ENCODE measurements at places on chromosomes 3 and 15. TPM values are rescaled to one million over a fixed set of nuclear protein-coding genes. Genes with fewer than 3 reads are reported as not detected.

DNA sequence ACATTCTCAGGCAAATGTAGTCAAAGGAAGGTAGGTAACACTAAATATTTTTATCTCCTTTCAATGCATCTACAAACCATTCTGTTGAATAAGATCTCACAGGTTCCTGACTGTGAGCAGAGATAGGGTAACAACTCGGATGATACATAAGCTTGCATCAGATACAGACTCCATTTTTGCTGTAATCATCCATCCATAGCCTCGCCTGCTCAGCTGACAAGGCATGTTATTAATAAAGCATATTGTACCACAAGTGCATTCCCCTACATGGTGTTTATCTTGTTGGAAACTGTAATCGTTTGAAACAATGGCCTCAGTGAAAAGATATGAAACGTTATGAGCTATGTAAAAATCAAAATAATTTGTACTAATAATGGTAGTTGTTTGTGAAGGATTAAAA is 35.4 kb upstream of the TCF12 start:
- DNase-seq, result no peak

GRCh38 chr3:52128118-52128683 is 26.0 kb downstream of the POC1A start:
- no peak for DNase-seq

GRCh38 chr3:188348435-188349244 is 194.7 kb downstream of the LPP start:
- DNase-seq, result peak; percentile 83

Gene HRH1
- 23.5 TPM for total RNA-seq

Gene ARL14
- not detected for total RNA-seq

Gene LRRC49
- total RNA-seq, result 6.7 TPM

GRCh38 chr3:71316066-71316777 is 267.3 kb downstream of the FOXP1 start:
- DNase-seq, result no peak

Gene DISP2
- total RNA-seq, result 3.9 TPM

DNA sequence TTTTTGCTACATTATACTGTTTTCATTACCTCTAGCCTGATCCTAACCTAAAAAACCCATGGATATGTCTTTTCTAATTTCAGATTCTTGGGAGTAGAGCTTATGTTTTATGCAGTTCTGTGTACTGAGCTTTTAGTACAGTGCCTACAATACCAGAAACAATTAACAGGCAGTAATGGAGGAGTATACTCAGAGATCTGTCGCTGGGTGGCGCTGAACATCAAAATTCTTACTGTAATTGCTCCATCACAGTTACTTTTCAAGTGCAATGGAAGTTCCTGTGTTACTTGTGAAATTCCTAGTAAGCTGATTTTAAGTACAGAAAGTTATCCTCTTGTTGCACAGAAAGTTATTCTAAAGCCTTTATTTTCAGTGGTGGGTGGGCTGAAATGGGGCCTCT is 66.9 kb downstream of the RNF13 start:
- DNase-seq, result peak; percentile 29

DNA sequence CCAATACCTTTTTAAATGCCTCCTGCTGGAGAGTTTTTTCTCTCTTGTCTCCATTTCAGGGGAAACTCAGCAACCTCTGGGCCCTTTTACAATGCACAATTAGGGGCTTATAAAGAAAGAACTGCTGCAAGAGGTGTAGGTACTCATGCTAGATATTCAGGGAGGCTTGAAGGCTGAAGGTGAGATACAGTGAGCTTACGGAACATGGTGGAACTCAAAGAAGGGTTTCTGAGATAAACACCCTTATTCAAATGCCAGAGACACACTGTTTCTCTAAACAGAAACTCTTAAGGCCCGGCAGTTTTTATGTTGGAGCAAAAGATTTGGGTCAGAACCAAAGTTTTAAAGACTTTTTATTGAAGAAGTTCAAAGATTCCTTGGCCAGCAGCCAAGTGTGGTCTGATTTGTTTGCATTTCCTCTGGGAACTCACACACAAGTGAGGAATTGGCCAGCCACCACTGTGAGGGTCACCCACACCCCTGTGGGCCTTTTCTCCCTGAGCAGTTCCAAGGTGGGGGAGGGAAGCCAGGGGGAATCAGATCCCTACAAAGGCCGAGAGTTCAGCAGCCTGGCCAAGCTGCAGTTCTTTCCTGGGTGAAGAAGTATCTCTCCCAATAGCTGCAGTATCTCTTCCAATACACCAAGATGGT is 47.8 kb downstream of the TNFAIP8L3 start:
- DNase-seq, result no peak

DNA sequence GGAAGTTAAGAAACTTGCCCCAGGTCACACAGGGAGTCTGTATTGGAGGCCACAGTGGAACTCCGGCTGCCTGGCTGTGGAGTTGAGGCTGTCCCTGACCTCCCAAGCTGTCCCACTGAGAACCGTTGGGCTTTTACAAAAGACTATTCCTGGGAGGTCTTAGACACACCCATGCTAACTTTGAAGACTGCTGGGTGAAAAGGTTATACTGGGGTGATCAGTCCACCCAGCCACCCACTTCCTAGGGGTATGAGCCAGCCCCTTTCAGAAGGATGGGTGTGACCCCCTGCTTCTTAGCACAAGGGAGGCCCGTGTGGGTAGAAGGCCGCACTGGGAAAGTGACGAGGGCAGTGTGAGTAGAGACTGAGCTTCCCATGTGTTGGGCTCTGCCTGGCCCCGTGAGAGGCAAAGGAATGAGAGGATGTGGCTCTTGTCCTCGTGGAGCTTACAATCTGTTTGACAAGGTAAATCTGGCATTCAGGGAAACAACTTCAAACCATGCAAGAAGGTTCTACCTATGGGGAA is 19.0 kb downstream of the MRAS start:
- DNase-seq, result no peak

DNA sequence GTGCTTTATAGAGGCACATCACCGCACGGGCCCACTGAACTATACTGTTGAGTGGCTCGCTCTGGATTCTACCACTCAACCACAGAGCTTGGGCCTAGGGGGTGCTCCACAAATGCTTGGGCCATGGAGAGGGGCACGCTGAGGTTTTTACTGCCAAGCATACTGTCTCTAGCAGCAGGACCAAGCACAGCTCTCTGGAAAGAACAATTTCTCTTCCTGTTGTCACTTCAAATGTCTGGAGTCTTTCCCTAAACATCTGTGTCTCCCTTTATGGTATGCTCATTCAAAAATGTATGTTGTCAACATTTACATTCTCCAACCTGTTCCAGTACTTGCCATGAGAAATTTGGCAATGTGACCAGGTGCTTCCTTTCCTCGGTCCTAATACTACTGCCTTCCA is 114.7 kb upstream of the TPM1 start:
- DNase-seq, result no peak

DNA sequence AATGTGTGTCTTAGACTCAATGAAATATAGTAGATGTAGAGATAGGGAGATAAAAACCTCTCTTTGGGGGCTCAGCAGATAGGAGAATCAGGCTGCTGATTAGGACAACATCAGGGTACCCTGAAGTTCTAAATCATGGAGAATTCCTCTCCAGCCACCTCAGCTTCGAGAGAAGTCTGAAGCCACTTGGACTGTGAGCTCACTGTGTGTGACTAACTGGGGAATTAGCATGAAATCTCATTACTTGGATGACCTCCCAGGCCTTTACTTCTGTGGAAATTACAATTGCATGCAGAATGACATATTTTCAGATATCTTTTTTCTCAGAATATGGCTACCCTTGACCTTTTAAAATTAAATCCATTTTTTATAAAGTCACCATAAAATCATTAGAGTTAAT is 128.0 kb upstream of the MRPL3 start:
- DNase-seq, result no peak

DNA sequence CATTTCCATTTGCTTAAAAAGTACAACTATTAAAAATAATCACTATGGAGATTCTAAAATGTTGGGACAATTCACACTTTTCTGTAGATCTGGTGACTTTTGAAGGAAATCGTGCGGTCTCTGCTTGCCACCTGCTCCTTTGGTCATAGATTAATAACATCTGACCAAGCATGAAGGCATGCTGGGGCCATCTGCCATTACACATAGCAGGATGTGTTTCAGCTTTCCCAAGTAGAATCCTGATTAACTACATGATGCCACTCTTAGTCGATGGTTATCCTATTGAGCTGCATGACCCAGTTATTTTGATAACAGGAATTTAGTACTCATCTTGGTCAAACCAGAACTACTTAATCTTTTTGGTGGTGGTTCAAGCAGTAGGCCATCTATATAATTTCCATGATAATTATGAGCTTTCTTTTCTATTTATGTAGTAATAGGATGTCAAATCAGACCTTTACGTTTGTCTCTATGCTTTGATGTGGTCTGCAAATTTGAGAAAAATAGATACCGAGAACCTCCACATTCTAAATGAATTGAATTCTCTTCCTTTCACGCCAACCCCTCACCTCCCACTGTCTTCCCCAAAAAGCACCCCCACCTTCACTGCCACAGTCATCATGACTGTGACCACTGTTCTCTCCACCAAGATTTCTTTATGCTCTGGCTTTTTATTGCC is 158.1 kb downstream of the DIPK2A start:
- DNase-seq, result no peak

- DNase-seq, result no peak
Measured at GRCh38 chr3:25153136-25153535, 274.9 kb upstream of the RARB start.

Gene QARS1
- 266 TPM for total RNA-seq

DNA sequence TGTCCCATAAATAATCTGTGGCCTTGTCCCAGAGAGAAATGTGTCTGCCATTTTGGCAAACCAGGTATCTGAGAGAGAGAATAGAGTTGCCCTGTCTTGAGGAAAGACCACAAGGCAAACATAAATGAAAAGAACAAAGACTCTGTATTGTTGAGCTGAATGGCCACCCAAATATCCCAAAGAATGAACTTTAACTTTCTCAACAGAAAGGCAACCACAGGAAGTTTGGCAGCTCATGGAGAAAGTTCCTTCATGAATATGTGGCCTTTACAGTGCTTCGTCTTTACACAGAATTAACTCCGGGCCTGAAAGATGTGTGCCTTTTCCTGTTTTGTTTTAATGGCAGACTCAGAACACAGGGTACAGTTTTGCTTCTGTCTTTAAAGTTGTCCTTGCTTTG is 41.4 kb upstream of the THBS1 start:
- DNase-seq, result no peak

DNA sequence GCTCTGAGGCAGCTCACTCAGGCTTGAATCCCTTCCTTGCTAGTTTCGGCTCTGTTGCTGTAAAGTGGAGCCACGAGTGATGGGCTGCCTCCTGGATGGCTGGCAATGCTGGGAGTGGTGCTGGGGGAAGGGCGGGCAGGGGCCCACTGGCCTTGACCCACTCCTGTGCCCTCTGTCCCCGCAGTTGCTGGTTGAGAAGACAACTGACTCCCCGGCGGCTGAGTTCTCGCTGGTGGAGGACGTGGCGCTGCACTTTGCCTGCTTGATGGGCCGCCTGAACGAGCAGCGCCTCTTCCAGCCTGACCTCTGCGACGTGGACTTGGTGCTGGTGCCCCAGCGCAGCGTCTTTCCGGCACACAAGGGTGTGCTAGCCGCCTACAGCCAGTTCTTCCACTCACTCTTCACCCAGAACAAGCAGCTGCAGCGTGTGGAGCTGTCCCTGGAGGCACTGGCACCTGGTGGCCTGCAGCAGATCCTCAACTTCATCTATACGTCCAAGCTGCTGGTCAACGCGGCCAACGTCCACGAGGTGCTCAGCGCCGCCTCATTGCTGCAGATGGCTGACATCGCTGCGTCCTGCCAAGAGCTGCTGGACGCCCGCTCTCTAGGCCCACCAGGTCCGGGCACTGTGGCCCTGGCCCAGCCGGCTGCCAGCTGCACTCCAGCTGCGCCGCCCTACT is 4.7 kb downstream of the ZBTB47 start:
- DNase-seq, result no peak

Gene CFAP20DC
- 6.7 TPM for total RNA-seq

Gene EFCAB12
- under 0.01 TPM for total RNA-seq

DNA sequence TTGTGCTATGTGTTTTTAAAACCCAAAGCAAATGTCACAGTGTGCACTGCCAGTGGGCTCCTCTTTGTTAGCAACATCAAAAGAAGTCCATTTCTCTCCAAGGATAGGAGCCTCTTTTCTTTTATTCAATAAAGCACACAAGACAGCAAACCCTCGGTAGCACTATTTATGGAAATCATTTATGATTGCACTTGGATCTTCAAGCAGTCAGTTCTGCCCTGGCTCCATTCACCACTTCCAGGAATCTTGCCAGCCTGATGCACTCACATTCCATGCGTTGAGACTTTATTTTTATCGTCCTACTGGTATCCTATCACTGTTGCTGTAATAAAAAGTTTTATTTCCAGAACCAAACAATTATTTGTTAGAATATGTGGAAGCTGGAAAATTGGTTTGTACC is 412.1 kb downstream of the TBL1XR1 start:
- DNase-seq, result no peak

- DNase-seq, result no peak
Measured at GRCh38 chr15:39792844-39793335, 10.2 kb upstream of the FSIP1 start.

Gene CHRD
- total RNA-seq, result 1.9 TPM

GRCh38 chr15:51620641-51621040 is 1.9 kb downstream of the DMXL2 start:
- no peak for DNase-seq

DNA sequence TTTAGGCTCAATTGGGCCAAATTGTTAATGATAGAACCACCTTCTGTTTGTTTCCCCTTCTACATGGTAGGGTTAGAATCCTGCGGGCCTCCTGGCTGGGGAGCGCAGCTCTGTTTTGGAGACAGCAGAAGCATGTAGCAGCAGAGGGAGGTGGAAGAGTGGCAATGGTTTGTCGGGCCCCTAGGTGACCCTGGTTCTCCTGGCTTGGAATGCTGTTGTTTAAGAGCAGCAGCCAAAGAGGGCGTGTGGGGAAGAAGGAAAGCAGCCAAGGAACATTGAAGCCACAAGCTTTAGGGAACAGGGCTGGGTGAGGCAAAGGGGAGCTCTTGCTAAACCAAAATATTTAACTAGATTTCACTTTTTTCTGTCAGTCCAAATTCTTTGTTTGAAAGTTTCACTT is 213.7 kb upstream of the NR2E3 start:
- no peak for DNase-seq

Gene TMEM45A
- 16.1 TPM for total RNA-seq

All from glomerular endothelial cell (primary cell).